ENCODE measurements at places on chromosomes 5 and 9.
A peak's percentile ranks its signal among the peaks of the same experiment; 100 is the strongest.

DNA sequence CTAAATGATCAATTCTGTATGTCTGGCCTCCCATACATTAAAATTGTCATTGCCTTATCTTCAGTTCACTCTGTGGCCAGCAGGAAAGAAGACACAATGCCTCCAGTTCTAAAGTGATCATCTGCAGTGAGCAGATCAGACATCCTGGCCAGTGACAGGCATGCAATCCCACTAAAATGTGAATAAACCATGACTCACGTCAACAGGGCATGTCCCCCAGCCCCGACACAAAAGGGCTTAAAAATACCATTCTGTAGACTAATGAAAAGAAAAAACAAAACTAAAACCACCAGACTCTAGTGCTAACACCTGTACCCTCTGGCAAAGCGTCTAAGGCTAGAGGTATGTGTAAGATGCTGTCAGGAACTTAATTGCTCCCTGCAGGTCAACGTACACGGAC, 38.5 kb downstream of the DDX31 start:
- no peak for DNase-seq

DNA sequence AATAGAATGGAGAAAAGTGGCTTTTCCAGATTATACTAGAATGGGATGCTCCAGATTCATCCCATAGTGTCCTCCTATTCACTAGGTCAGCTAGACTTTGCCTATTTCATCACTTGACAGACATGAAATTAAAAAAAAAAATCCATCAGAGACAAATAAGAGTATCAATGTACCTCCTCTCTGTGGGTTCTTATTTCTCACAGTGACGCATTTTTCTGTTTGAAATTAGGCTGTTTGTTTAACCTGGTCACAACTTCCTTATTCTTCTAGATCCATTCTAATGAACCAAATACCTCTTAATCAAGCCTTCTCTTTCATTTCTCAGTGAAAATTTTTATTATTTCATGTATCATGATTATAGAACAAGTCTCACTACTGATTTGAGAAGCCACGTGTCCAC, 305.4 kb downstream of the SEMA5A start:
- DNase-seq, result no peak

DNA sequence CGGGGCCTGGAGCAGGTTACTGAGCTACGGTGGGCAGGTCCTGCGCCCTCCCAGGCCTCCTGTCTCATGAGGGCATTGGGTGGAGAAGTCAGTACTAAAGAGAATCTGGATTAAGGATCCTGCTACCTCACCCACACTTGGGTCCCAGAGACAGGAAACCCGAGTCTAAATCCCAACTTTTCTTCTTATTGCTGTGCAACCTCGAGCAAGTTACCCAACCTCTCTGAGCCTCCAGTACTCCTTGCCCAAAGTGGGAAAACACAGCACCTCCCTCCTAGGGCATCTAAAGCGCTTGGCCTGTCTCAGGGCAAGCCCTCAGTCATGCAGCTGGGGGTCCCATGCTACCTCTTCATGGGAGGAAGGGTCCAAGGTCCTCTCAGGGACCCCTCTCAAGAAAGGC, 28.2 kb downstream of the ASS1 start:
- no peak for DNase-seq

- DNase-seq, result no peak
Observed at GRCh38 chr9:129569502-129570449, 51.1 kb downstream of the C9orf50 start.

- no peak for DNase-seq
Observed at GRCh38 chr5:135534609-135535419, 950 bp downstream of the NEUROG1 start.

GRCh38 chr9:89021154-89021803, 30.0 kb downstream of the S1PR3 start:
- DNase-seq, result no peak

GRCh38 chr5:111231119-111231518, 6.9 kb downstream of the CAMK4 start:
- no peak for DNase-seq

GRCh38 chr5:101751105-101751504, 545.0 kb downstream of the SLCO4C1 start:
- DNase-seq, result no peak

- no peak for DNase-seq
Observed at GRCh38 chr9:35611230-35611797, 6.3 kb downstream of the TESK1 start.

DNA sequence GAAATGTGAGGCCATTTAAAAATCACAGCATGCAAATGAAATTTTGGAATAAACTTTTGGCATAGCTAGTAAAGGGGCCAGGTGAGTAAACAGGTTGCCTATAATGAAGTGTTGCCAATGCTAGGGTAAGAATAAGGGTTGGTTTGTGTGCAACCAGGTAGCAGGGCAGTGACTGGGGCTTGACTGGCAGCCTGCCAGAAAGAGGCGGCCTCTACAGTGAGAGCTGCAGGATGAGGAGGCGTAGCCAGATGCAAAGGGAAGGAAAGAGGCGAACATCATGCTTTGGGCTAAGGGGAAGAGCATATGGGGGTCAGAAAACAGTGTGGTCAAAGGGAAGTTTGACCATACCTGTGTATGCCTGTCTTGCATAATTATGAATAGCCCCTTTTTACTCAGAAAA, 70.6 kb downstream of the MAST4 start:
- DNase-seq, result peak; percentile 26

- DNase-seq, result no peak
Observed at GRCh38 chr5:79578876-79579275, 33.4 kb upstream of the TENT2 start.

GRCh38 chr5:116747881-116748280, 173.3 kb upstream of the SEMA6A start:
- DNase-seq, result no peak

DNA sequence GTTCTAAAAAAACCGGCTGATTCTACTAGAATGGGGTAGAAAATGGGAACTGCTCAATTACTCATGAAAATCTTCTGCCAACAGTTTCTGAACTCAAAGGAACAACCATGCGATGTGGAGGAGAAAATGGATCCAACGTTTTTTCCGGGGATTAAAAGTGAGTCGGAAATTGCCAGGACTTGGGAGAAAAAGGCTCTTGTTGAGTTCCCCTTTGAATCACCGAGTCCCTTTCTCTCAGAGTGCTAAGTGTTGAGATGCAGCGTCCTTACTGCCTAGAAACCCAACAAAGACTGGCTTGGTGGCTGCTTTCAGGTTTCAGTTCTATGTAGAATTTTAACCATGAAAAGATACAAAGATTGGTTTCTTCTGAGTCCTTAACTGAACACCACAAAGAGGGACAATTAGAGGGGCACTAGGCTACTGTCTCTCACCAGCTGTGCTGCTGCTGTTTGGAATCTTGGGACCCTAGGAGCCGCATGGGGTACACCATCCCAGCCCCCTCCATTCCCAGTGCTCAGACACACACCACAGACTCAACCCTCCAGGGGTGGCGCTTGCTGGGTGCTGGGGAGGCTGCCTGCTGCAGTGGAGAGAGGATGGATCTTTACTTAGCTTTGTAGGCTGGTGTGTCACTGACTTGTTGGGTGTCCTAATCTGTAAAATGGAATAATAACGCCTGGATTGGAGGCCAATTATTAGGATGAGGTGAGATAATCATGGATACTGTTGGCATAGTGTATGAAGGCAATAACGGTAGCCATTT, 21.5 kb upstream of the NEUROG1 start:
- no peak for DNase-seq
